NCI-H526 treated with DMSO at 0.1 percent for 48 hours (cell line): ENCODE measurements at places on chromosomes 11 and 22.

DNA sequence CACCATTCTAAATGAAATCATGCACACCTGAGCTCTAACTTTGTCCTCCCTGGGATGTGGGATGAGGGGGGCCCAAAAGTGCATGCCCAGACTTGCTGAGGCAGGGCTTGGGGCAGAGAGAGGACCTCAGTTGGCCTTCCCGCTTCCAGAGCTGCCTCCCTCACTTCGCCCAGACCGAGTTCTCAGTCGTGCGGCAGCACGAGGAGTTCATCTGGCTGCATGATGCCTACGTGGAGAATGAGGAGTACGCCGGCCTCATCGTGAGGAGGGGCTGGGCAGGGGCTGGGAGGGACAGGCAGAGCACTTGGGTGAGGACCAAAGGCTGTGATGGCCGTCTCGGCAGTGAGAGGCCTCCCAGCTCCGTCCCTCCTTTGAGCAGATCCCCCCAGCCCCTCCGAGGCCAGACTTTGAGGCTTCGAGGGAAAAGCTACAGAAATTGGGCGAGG is 8.2 kb downstream of the CFL1 start:
- no peak for DNase-seq

- no peak for DNase-seq
Observed at GRCh38 chr11:1486054-1486825, at the start of gene MOB2. Gene MOB2 (minus strand): TSS chr11:1486779. CDS start chr11:1486556, 223 bp downstream.

DNA sequence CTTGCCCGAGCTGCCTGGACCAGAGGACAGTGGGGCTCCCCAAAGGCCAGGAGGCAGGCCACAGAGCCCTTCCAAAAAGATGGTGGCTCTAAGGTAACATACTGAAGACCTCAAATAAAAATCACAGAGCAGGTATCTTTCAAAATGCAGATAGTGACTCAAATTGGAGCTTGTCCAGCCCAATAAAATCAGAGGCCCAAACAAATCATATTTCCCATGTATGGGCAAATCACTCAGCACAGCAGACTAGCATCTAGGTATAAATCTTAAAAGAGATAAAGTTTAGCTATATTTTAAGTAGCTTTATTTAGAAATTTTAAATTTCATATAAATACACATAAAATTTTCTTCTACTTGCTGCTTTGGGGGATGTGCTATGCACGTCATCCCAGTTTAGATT is 3.3 kb downstream of the TESMIN start:
- no peak for DNase-seq

DNA sequence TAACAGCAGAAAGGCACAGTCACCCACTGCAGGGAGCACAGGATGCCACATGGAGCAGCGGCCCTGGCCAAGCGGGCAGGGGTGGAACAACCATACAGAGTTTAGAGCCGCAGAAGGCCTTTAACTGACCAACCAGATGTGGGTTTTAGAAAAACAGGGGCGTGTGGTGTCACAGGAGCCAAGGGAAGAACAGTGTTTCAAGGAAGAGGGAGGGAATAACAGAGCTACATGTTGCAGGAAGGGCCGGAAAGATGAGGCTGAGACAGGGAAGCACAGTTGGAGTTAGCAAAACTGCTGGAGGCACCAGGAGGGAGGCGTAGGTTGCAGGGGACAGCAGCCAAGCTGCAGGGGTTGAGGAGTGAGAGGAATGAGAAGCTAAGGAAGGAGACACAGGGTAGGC is 7.8 kb upstream of the NAA40 start:
- DNase-seq = no peak

DNA sequence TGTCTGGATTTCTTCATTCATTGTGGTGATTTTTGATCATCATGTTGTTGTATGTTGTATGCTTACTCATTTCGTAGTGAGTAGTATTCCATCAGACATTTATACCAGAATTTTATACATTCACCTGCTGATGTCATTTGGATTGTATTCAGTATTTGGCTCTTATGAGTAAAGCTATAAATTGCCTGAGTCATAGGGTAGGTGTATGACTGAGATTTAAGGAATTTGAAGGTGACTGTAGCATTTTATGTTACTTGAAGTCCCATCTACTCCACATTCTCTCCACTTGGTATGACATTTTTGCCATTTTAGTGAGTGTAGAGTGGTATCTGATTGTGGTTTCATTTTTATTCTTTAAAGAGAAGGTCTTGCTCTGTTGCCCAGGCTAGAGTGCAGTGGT is 548.2 kb downstream of the TBC1D22A start:
- no peak for DNase-seq

GRCh38 chr11:110530900-110531741 is 101.4 kb downstream of the FDX1 start:
- no peak for DNase-seq

GRCh38 chr11:112115386-112115785 is 28.7 kb downstream of the SDHD start:
- no peak for DNase-seq

DNA sequence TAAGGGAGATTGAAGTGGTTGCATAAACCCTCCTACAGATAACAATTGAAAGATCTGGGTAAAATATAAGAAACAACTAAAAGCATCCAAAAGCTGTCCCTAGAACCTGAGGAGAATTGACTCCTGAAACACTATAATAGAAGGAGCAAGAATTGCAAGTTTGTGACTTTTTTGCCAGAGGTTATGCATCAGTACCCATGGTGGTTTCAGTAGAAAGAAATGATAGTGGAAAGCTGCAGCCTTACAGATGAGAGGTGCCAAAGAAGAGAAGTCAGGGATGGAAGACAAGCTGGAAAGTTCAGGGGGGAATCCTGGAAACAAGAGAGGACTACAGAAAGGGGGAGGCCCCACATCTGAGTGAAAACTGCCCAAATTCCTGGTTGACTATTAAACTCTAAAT is 80.7 kb downstream of the PACS1 start:
- no peak for DNase-seq

DNA sequence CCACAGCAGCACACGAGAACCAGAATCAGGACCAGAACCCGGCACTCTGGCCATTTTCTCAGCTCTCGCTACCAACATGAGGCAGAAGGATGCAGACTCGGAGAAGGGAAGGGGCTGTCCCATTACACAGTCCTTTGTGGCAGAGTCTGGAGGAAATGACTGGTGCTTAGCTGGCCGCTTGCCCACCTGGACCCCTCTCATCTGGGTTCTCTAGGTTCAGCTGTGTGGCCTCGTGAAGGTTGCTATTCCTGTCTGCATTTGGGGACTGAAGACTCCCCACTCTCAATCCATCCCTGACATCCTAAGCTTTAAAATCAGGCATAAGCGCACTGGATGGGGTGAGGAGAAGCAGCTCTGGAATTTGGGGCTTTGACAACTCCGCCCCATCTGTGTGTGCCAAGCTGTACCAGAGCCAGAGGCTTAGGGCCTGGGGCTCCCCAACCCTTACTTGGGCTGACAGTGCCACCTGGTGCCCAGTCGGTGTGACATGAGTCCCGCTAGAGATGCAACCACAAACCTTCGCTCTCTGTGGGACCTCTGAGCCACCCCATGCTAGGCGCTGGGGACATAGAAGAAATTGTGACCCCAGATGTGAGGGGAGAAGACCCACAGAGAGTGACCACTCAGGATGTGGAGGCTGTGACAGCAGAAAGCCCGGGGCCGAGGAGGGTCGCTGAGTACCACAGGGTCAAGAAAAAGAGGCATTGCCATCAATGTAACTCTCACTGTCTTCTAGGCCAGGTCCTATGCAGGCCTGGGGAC is 35.8 kb upstream of the FCHSD2 start:
- peak; percentile 38 for DNase-seq

- DNase-seq = no peak
Observed at GRCh38 chr11:69894648-69895047, 75.4 kb upstream of the FGF3 start.
